Activated CD4-positive, alpha-beta T cell treated with anti-CD3 and anti-CD28 coated beads for 4 hours (primary cell): ENCODE measurements at places on chromosomes 4 and X.

- DNase-seq, result no peak
Measured at GRCh38 chr4:177696438-177696966, 254.3 kb upstream of the AGA start.

DNA sequence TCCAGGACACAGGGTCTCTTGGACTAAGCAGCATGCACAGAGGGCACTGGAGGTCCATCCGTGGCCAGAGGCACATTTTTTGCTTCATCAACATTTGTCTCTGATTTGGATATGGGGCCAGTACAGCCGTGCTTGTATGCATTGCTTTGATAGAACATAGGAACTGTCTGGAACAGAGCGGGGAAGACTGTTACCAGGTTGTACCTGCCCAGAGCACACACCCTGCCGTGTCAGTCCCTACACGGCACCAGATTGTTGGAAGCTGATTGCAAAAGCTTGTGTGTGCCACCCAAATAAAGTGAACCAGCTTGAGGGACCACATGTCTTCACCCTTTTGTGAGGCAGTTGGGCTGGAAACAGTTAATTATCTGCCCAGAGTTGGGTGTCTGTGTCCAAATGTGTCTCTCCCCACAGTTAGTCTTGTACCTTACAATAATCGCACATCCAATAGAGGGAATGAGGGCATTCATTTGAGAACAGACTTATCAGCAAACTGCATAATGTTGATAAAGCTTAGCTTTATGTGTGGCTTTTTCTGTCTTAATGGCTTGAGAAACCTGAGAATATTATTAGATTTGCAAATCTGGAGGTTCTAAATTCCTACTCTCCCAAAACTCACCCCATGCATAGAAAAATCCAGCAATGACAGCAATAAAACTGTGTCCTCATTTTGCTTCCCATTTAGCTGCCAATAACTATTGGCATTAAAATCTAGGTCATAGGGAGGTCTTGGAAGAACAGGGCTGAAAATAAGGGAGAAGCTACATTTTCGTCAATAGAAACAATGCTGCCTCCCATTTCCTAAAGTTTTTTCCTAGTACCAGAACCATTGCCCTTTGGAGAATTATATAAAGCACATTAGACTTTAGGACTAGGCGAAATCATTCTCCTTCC, 21.2 kb downstream of the KLF3 start:
- DNase-seq, result no peak

DNA sequence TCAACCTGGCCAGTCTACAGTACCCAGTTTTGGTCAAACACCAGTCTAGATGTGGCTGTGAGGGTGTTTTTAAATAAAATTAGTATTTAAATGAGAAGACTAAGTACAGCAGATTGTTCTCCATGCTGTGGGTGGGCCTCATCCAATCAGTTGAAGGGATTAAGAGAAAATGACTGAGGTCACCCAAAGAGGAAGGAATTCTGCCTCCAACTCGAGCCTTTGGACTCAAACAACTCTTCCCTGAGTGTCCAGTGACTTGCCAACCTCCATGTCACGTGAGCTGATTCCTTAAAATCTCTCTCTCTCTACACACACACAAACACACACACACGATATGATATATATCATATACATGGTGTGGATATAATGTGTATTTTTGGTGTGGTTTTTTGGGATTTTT, 10.0 kb downstream of the TREX2 start:
- no peak for DNase-seq

GRCh38 chrX:132433001-132433400, 55.8 kb downstream of the MBNL3 start:
- no peak for DNase-seq

GRCh38 chr4:74548561-74548960, 103.6 kb downstream of the AREG start:
- no peak for DNase-seq

DNA sequence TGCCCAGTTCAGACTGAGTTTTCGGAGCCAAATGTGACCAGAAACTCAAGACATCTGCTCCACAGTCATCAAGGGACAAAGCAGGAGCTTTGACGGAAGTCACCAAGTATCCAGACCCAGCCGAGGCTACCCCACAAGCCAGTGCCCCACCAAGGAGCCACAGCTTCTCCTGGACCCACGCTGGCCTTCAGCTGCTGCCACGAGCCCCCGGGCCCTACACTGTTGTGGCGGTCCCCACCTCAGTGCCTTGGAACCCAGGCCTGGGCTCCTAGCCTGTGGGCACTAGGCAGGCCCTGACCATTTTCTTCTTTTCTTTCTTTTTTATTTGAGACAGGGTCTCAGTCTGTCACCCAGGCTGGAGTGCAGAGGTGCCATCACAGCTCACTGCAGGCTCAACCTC, 82.1 kb upstream of the NKX1-1 start:
- no peak for DNase-seq

- no peak for DNase-seq
Measured at GRCh38 chr4:185113340-185113739, 29.7 kb upstream of the SLC25A4 start.

DNA sequence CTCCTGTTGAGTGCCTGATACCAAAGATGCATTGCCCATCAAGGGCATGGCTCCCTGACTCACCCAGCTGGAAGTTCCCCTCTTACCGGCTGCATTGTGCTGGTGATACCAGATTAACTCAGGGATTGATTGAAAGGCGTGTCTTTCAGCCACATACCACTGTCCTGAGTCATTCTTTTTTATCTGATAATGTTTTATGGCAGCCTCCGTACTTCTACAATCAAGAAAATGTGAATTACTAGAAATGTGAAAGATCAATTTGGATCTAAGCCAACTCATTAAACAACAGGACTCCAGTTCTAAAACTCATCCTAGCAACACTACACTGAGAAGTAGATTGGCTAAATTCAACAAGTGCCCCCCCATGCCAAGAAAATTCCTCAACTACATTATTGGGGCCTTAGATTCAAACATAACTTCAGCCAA, 40.0 kb downstream of the TXK start:
- DNase-seq, result no peak

DNA sequence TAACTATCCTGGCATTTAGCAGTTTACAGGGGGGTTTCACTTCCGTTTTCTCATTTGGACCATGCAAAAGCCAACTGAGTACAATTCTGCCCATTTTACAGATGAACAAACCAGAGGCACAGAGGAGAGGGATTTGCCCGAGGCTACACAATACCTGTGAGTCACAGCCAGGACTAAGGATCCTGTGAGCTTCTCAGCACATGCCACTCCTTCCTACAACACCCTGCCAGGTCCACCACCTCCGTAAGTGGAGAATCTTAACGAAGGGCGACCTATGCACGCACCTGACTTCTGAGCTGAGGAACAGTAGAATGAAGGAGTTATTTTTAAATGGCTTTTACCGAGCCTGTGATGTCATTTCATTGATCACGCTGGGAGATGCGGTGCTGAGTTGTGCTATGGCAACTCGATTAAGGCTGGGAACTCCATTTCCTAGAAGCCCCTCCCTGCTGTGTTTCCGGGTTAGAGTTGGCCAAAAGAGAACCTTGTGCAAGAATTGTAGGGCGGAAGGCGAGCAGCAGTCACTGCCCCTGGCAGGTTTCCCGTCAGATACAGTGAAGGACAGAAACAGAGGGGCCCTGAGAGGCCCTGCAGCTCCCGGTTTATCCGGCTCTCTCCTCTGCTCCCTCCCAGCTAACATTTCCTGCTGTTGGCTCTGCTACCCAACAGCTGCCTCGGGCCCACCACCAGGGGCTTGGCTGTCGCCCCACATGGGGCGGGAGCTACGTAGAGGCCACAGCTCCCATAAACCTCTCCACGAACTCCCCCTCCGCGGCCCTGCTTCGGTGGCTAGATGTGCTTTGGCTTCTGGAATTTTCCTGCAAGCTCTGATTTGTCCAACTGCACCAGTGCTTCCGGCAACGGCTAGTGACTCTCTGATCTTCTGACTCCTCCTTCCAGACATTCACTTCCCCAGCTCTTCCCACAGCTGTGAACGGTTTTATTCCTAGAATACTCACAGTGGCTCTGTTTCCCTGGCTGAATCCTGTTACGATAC, 75.1 kb upstream of the USP9X start:
- DNase-seq, result peak; percentile 34

DNA sequence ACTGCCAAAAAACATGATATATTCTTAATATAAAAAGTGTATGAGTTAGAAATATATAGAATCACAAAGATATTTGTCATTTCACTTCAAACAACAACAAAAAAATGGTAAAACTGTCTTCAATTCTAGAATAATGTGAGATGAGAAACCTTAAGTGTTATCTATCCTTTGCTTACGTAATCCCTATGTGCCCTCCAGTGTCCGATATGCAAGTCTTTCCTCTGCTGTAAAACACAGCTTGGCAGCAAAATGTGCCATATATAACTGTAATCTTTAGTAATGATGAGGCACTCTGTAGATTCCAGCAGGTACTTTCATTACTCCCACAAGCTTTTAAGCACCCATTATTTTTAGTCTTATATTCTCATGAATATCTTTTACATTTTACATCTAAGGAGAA, 555.1 kb upstream of the FRG1 start:
- no peak for DNase-seq

DNA sequence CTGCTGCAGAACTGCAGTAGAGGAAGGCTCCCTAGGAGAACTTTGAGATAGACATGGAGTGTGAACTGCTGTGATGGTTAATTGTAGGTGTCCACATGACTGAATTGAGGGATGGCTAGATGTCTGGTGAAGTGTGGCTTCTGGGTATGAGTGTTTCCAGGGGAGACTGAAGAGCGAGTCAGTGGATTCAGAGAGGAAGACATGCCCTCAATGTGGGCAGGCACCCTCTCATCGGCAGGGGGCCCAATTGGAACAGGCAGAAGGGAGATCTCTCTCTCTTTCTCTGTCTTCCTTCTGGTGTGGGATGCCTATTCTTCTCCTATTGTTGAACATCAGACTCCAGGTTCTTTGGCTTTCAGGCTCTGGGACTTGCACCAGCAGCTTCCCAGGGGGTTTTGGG, 304.7 kb upstream of the GATB start:
- peak; percentile 15 for DNase-seq

DNA sequence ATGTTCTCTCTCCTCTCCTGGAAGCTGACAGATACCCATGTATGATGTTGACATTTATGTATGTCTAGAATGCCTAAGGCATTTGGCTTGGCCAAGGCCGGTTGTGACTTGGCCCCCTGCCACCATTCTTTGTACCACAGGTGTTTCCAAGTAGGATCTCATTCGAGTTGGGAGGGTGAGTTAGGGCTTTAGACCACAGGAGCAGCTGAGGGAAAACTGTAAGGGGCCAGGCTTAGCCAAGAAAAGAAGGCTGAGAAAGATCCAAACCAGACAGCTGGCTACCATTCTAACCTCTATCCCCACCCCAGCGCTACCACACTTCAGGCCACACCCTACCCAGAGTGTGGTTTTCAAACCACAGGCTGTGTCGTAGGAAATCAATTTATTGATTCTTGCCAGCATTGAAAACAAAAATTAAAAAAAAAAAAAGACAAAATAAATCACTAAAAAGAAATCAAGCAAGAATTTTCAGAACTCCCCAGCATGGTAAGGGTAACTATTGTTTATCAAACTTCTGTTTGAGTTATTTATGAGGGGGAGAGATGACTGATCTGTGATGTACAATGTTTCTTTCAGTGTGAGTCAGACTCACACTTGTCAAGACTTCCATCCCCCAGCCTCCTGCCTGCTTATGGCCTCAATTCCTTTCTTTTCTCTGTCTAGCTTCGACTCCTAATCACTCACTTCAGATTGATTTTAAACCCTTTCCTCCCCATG, 9.9 kb downstream of the TMSB4X start:
- DNase-seq, result peak; percentile 43

DNA sequence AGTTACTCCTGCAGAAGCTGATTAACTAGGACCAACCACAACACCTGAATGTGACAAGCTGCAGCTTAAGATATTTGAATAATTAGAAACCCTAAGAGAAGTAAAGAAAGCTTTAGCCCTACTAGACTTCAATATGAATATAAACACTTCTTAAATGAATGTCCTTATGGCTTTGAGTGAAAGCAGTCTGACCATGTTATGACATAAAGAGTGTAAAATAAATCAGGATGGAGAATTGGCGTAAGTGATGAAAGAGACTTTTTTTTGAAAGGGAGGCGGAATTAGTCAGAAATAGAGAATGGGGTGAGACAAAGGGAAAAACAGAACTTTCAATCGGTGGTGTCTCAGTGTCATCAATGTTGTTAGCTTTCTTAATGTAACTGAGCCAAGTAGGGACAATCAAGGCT, 117.2 kb upstream of the MAGEB16 start:
- no peak for DNase-seq

DNA sequence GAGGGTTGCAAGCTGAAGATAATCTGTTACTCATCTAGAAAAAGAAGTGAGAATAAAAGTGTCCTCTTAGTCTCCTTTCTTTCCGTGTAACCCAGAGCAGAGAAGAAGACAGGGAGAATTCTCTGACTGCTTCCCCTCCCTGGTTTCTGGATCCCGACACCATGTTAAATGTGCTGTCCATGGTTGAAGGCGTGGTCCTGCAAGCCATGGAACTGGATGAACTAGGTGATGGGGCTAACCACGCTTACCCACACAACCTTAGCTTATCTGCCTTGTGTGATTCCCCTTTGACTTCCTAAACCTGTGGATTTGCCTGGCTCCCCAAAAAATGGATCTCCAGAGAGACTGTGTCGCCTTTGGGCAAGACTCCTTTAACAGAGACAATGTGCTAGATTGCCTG, 907.6 kb downstream of the FSTL5 start:
- DNase-seq, result no peak

DNA sequence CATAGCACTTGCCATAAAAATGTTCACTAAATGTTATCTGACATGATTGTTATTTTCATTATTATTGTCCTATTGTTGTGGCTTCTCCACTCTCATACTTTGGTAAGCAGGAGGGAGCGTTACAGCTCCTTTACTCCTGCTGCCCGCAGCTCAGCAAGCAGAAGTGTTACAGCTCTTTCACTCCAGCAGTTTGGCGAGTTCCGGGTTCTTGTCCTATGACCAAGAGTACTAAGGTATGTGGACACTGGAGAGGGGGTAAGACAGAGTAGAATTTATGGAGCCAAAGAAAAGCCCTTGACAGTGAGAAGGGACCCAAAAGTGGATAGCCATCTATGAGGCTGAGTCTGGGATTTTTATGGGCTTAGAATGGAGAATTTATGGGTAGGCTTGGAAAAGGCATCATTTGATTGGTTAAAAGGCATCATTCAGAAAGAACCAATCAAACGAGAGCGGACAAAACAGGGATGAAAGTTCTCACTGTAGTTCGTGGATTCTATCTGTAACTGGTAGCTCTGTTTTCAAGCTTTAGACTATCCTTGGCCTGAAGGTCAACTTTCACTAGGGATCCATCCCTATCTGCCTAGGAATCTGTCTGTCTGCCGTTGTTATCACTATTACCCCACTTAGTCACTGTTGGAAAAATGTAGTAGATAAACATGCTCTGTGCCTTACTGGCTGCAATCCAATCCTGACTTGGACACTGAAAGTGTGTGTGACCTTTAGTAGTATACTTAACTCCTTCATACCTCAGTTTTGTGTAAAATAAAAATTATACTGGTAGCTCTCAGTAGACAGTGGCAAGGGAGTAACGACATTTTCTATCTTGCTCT, 545.6 kb upstream of the LCORL start:
- DNase-seq, result no peak
